HCEC 1CT (cell line): ENCODE measurements at places on chromosomes 3 and 15.

DNA sequence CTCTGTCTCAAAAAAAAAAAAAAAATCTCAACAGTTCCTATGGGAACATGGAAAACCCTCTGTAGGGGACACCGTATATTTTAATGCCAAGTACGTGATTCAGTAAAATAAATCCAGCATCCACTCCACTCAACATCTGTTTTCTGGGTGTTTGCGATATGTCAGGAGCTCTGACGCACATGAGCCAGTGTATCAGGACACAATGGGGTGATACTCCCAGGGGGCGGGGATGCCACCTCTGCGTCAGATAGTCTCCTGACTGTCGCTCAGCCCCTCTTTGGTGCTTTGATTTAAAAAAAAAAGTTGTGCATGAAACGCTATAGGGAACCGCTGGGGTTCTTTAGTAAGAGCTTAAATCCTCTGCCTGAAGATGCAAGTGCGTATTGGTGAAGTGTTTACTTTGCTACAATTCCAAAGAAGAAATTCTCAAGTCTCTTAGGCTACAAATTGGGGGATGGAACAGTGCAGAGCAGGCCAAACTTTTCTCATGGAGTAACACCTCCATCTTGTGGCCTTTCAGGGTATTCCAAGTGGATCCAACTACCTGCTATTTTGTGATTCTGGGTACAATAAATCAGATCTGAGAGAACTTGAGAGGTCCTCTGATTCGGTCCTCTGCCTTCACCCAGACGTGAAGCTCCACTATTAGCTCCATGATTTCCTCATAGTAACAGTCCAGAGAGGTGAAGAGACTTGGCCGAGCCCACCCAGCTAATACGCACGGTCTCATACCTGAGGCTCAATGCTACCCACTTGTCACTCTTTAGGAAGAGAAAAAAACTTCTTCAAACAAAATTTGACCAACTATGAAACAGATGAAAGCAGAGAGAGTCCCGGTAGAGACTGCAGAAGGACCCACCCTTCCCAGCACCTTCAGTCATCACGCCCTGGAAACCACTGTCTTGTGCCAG lies 9.3 kb upstream of the NR2E3 start:
- peak; percentile 94 for DNase-seq

DNA sequence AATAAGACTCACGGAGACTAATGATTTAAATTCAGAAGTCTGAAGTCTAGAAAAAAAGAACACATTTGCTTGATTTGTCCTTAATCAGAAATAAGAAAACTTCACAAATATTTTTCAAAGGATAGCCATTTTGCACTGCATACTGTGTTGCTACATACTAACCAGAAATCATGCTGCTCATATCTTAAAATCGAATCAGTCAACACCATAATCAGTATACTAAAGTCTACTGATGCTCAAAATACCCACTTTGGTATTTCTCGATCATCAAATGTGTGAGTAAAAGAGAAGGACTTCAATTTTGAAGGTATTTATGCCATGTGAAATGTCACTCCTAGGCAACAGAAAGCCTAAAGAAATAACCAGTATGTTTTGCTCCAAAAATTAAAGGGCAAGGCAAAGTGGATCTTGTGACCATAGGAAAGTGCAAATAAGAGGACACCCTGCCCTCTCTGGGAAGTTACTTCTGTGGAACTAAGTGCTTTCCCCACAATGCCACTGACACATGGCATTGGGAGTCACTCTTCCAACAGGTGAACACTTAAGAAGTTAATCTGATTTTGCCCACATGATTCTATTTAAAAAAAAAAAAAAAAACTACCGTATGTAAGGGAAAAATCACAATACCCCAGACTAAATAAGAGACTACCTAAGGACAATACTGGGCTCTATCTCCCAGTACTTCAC lies 2.7 kb downstream of the LRIG1 start:
- DNase-seq: no peak

GRCh38 chr3:108090049-108090700 lies 656 bp downstream of the CD47 start:
- DNase-seq: peak; percentile 42

DNA sequence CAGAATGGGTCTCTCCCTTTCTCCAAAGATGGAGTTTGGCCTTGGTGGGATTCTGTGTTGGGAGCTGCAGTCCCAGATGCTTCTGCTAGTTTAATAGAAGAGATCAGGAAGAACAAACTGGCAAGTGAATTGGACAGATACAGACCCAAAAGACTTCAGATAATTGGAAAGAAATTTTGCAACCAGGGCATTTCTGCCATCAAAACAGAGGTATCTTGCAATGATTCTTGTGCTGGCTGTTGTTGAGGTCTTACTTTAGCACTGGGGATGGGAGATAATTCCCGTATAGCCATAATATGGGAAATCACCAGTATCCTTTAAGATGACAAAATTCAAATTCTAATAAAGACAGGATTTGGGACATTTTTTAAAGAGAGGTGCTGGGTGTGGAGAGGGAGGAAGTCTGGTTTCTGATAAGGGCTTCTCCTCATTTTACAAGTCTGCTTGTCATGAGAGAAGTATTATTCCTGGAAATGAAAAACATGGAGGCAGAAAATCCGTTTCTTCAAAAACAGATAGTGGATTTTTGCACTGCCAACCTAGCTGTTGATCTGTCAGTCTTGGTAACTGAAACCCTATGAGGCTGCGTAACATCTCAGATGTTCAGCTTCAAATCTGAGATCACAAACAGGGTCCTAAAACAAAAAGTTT lies 40.1 kb downstream of the FNDC3B start:
- no peak for DNase-seq

GRCh38 chr3:189833996-189834395 lies 202.8 kb downstream of the TP63 start:
- DNase-seq: no peak

- DNase-seq: peak; percentile 46
Observed at GRCh38 chr3:142088522-142088921, 60.8 kb downstream of the TFDP2 start.

DNA sequence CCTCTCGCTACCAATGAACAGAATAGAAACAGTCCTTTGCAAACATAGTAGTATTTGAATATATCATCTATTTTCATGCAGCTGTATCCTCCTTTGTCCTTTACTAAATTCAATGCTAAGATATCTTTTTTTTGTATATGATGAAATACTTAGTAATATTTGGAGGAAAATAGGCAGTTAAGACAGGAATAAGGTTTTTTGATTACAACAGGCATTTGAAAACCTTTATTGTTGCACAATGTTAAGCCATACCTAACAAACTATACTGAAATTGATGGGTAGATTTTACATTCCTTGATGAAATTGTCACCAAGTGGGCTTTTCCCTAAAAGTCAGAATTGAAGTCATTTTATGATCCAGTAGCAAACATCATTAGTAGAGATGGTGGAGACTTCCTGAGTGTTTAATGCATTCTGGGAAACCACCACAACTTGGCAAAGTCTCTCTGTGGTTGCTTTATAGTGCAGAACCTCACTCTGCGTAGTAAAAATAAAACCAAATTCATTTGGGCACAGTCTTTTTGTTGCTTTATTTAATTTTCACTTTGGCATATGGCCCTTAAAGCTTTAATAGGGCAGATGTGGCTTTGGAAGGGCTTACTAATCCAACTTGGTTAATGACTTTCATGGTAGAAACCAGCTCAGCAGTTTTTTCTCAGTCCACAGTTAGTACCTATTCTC lies 216.0 kb downstream of the DIPK2A start:
- DNase-seq: no peak

DNA sequence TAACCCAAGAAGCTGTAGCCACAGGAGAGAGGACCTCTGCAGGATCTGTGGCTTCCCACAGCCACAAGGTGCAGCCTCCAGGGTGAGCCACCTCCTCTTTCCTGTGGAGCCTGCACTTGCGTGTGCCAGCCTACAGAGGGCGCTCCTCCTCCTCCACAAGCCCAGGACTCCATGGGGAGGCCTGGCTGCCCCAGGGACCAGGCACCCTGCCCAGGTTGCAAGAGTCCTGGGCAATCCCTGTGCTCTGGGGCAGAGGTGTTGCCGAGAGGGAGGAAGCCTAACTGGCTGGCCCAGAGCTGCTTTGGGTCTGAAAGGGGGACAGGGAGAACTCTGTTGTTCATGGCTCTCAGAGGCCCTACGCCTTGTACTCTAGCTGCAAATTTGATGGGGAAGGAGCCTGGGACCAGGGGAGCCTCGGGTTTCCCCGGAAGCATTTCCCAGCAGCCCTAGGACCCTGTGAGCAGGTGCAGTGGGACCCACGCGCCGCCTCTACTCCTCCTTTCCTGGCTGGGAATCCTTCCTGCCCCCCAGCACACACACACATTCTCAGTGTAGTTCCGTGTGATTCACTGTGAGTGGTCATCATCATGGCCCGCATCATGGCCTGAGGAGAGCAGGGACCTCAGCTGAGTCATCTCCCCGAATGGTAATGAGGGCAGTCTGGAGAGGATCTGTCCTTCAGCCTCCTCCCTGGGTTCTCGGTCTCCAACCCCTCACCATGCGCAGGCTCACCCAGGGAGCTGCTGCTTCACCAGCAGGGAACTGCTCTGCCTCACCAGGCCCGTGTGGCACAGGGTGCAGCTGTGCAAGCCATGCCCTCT lies 24.3 kb downstream of the TBC1D21 start:
- peak; percentile 92 for DNase-seq

DNA sequence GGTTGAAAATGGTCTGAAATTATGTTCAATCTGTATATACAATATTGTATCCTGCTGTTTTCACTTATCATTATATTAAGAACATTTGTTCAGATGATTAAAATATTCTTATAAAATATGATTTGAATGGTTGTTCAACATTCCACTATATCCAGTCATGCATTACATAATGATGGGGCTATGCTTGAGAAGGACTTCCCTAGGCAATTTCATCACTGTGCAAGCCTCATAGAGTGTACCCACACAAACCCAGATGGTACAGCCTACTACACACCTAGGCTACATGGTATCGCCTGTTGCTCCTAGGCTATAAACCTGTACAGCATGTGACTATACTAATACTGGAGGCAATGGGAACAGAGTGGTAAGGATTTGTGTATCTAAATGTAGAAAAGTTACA lies 30.5 kb downstream of the SLC7A14 start:
- DNase-seq: peak; percentile 60

- DNase-seq: no peak
Observed at GRCh38 chr3:15455756-15456155, 28.4 kb downstream of the EAF1 start.

- no peak for DNase-seq
Observed at GRCh38 chr3:174884776-174885568, 25.8 kb downstream of the NAALADL2 start.

GRCh38 chr3:177446165-177446601 lies 248.9 kb upstream of the TBL1XR1 start:
- DNase-seq: no peak

GRCh38 chr3:163450698-163451097 lies 1627.6 kb downstream of the SI start:
- DNase-seq: no peak

DNA sequence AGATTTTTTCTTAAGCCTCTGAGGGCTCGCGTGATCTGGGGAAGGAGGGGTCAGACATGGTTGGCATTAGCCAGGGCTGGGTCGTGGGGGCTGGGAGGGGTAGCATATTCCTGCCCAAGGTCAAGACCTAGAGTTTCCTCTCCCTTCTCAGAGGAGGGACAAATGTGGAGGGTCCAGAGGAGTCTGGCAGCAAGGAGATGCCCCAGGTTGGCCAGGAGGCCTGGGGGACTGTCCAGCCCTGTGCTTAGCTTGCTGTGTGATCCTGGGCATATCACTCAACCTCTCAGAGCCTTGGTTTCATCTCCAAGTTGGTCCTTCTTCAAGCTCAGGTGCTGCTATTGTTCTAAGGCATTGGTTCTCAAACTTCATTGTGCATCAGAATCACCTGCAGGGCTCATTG lies 9.1 kb upstream of the CAMP start:
- DNase-seq: no peak

GRCh38 chr15:67914537-67915460 lies 75.0 kb upstream of the RNU6-1 start:
- no peak for DNase-seq

- DNase-seq: no peak
Observed at GRCh38 chr15:101255615-101256241, 3.9 kb upstream of the CHSY1 start.

- DNase-seq: peak; percentile 78
Observed at GRCh38 chr3:194537732-194538247, 51.0 kb upstream of the ATP13A3 start.

DNA sequence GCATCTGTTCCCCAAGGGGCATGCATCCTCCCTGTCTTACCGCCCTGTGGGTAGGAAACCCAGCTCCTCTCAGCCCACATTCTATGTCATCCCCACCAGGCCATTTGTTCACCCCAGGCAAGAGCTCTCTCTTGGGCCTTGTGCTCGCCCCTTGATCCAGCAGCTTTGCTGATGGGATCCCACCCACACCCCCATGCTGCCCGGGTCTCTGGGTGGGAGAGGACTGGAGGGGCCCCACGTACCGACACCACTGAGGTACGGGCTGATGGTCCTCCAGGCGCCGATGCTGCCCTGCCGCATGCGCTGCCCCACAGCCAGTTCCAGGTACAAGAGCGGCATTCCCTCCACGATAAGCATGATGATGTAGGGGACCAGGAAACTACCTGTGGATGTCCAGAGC lies 14.5 kb downstream of the SLC6A20 start:
- no peak for DNase-seq

GRCh38 chr3:110397115-110397514 lies 674.5 kb upstream of the NECTIN3 start:
- no peak for DNase-seq

DNA sequence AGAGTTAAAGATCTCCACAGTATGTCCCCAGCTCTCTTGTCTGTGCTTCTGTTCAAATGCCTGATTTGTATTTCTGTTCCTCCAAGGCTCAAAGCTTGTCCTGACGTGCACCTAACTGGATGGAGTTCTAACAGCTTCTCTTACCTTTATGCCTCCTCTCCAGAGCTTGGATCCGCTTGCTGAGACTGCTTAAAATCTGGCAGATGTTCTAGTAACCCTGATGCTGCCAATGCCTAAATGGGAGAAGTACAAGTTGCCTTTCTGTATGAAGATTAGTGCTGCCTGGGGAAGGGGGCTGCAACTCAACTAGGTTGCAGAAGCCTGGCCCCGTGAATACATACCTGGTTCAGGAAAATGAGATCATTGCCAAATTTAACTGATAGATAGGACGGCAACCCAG lies 354.5 kb upstream of the KCNMB2 start:
- no peak for DNase-seq
